ENCODE measurements at places on chromosomes 5 and 9.

DNA sequence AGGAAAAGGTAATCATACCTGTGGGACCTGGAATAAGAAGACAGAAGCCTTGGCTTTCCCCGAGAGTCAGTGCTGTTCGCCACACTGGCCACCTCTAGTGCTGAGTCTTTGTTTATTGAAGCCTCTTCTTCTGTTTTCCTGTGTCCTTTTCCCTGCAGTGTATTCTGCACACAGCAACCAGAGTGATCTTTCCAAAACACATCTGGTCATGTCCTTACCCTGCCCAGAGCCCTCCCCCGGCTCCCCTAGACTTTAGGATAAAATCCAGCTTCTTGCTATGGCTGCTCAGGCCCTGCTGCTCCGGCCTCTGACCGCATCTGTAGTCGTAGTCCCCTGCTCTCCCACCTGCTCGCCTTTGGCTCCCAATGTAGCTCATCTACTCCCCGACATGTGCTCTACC lies 28.3 kb downstream of the GALNT10 start:
- DNase-seq = no peak

- DNase-seq = no peak
These were observed 142.7 kb downstream of the PAX5 start for GRCh38 chr9:36891341-36891811.

DNA sequence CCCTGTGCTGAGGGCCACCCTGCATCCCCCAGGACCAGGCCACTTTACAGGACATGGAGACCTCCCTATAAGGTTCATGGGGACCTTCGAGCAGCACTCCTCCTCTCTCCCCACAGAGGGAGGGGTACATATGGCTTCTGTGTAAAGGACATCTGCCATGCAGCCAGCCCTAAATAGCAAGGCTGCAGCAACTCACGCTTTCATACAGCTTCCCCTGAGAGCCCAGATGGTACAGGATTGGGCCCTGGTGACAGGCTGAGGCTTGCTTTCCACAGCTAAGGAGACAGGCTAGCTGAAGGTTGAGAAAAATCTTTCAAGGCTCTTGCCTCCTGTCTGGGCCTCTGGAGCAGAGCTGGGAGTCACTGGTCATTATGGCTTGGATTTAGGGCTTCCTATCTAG lies 147.0 kb upstream of the ZNF366 start:
- no peak for DNase-seq

GRCh38 chr5:145062280-145063062 lies 772.7 kb downstream of the PRELID2 start:
- no peak for DNase-seq

DNA sequence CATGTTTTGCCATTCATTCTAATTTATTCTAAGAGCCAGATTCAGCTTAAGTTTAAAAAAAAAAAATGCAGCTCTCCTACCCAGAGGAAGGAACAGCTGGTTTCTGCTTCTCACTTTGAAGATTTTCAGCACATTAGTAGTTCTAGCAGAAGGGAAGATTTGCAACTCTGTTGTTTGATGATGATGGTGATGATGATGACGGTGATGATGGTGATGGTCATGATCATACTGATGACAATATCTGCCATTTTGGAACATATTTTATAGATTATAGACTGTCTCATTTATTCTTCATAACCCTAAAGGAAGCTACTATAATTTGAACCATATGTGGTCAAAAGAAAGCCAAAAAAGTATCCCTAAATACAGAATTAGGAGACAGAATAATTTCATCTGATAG lies 7.9 kb upstream of the MED10 start:
- DNase-seq = no peak

- DNase-seq = no peak
These were observed 644.2 kb upstream of the CDH9 start for GRCh38 chr5:27682600-27682999.

GRCh38 chr5:138491669-138492559 lies 26.6 kb downstream of the EGR1 start:
- DNase-seq = peak; percentile 64

DNA sequence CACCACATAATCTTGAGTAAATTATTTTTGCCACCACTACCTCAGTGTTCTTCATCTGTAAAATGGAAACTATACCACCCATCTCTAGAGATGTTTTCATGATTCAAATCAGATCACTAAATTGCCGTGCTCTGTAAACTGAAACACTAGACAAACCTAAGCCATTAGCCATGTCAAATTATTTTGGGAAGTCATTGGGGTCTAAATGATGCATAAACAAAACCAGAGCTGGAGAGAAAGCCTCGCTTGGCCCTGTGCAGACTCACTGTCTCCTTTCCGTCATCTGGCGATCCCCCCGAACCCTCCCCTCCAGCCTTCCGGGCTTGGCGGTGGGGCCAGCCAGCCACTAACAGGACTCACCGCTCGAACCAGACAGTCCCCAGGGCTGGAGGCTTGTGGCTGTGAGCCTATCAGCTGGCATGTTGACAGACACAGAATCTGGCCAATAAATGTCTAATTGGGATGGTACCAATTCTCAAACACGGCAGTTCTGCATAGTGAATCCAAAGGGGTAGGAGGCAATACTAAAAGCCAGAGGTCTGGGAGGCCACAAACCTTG lies 256.5 kb downstream of the SEC61B start:
- DNase-seq = no peak

DNA sequence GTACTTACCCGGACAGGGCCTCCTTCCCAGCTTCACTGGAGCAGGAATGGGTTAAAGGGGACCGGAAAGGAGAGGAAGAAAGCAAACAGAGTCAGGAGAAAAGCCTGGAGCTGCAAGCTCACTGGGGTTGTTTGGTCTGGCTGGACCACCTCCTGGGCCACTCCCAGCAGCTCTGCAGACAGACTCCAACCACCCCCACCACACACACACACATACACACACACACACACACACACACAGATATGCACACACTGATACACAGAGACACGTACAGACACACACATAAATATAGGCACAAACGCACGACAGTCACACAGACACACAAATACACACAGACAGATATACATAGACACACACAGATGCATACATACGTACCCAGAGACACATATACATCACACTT lies 34.9 kb upstream of the SYNPO start:
- peak; percentile 54 for DNase-seq

- no peak for DNase-seq
These were observed 89.4 kb downstream of the RGS7BP start for GRCh38 chr5:64595031-64595855.

GRCh38 chr9:77847059-77847499 lies 184.5 kb downstream of the GNAQ start:
- no peak for DNase-seq

GRCh38 chr5:58927181-58927580 lies 344.3 kb downstream of the RAB3C start:
- no peak for DNase-seq

DNA sequence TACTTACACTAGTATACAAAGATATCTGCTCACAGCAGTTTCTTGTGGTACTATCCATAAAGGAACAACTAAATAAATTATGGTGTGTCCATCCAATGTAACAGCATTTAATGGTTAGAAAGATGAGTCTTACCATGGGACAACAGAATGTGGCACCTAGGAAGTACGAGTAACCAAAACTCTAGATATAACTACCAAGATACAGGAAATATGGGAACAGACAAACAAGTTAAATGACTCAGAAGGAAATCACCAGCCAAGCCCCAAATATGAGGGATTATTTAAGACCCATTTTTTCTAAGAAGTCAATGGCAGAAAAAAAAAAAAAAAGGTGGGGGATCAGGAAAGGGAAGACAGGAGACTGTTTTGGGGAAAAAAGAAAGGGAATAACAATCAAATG lies 294.8 kb downstream of the PRELID2 start:
- DNase-seq = no peak

- no peak for DNase-seq
These were observed 448.4 kb downstream of the MTRR start for GRCh38 chr5:8317335-8317734.

DNA sequence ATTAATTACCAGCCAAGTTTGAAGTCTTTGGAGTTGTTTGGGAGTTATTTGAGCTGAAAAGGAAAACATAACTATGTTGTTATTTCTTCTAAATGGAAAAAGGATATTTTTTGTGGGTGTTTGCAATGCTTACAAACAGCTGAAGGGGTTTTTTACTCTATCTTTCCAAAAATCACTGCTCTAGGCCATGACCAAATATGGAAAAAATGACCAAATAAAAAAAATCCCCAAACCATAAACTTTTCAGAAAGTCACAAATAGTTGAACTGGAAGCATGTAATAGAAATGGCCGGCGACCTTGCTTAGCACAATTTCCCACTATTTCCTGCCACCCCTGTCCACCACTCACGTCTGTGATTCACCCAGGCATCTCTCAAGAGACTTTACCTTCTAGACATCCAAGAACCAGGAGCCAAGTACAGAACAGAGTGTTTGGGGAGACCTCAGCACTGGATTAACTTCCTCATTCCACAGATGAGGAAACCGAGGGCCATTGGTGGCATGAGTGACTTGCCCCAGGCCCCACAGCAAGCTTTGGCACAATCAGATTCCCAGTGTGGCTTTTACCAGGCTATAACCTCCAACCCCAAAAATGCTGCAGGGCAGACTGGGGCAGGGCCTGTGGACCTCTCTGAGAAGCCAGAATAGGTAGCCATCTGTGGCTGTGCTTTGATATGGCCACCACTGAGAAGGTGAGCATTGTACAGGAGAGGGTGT lies 84.5 kb downstream of the NRG2 start:
- no peak for DNase-seq

- no peak for DNase-seq
These were observed 379.7 kb downstream of the PSAT1 start for GRCh38 chr9:78676623-78677022.

DNA sequence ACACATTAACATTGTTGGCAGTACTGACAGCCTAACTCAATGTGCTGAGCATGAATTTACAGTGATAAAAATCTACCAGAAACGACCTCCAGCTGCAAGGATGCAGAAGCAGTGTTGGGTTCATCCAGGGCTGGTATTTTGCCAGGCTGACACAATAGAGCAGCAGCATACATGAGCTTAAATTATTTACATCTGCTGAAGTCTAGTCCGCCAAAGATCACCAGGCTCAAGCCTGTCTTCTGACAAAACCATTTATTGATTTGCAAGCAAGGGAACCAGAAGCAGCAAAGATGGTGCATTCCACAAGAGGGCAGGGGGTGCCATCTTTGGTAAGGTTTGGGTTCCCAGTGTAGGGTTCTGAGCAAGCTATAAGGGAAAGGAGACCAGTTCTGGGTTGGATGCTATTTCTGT lies 8.7 kb upstream of the C5orf34 start:
- DNase-seq = no peak

DNA sequence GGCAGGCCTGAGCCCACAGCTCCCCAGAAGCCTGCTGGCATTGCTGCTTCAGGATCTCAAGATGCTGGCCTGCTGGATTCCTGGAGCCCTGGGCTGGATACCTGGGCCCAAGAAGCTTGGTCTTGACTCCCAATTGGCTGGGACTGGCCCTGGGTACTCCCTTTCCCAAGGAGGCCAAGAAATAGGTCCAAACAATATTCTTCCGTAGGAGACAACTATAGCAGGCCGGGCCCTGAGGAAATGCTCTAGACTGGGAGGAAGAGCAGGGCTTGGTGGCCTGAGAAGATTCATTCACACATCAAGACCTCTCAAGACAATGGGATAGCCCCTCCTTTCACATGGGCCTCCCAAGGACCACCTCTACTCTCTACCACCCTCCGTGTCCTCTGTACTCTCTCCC lies 7.9 kb downstream of the CSF2 start:
- no peak for DNase-seq

DNA sequence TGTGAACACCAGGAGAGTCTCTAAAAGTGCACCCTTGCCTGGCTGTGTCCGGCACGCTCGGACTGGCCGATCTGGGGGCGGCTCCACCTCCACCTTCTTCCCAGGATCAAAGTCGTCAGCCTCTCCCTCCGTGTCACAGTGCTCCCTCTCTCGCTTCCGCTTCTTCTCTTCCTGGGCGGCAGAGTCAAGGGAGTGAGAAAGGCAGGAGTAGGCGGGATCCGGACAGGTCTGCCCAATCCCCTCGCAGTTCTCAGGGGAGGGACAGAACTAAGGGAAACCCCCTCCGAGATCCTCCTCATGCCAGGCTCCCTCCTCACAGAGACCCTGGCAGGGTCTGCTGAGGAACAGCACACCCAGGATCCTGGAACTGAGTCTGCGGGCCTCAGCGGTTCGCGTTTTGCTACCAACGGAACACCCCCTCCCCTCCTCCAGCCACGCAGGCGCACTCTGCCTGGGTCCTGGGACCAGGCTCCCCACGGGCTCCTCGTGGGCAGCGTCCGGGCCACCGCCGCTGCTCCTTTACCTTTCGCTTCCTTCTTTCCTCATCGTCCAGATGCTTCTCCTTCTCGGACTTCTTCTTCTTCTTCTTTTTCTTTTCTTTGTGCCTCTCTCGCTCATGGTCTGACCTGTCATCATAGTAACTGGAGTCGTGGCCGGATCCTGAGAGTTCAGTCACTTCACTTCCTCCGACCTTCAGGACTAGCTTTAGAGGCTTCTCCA lies 1.3 kb downstream of the BRD9 start:
- no peak for DNase-seq

- no peak for DNase-seq
These were observed 83.4 kb downstream of the MAMDC2 start for GRCh38 chr9:70127036-70127435.

DNA sequence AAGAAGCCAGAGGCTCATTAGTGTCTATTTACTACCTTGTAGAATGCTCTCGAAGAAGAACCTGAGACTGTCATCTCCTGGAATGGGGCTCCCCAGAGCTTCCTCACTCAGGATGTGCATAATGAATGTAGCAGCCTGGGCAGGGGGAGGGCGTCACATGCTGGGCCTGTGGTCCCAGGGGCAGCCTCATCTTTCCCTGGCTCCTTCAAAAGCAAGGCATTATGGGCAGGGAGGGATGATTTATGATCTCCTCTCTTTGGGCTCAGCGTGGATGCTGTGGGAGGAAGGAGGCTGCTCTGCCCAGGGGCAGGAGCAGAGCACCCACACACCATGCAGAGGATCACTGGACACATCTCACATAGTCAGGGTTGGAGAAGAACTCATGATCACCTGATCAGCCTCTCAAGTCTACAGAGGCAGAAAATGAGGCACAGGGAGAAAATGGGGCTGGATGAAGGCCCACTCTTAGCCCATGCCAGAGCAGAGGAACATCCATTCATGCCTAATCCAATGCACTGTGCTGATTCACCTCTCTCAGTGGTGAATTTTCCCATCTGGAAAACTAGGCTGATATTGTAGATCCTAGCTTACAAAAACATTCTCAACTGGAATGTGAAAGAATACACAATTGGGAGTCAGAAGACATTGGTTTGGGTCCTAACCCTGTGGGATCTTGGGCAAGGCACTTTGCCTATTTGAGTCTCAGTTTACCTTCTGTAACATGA lies 173.7 kb downstream of the CARTPT start:
- DNase-seq = no peak

DNA sequence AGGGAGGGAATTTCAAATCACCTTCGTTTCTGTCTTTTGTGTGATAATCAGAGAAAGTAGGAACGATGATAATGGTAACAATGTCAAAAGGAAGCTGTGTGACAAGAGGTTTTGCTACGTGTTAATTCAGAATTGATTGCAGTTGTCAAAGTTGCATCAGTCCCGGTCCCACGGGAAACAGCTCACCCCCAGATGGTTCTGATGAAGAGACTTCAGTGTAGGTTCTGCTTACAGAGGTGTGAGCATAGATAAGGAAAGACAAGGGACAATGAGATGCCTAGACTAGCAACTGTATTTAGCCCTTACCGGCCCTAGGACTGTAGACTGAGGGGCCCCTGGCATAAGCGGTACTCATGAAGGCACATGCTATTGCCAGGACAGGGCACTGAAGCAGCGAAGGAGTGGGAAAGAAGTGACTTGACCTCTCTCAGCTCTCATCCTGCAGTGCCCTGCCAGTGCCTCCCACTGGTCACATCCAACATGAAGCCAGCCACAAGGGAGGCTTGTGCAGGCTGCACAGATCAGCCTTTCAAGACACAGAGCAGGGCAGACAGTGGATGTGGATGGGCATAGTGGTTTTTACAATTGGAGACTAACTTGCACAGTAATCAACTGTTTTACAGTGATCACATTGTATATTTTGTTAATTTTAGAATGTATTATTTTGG lies 21.1 kb downstream of the PDE8B start:
- no peak for DNase-seq
